ENCODE measurements at places on chromosomes 1 and 21.

- DNase-seq, result no peak
These were observed 184.8 kb downstream of the BRINP2 start for GRCh38 chr1:177355575-177355974.

DNA sequence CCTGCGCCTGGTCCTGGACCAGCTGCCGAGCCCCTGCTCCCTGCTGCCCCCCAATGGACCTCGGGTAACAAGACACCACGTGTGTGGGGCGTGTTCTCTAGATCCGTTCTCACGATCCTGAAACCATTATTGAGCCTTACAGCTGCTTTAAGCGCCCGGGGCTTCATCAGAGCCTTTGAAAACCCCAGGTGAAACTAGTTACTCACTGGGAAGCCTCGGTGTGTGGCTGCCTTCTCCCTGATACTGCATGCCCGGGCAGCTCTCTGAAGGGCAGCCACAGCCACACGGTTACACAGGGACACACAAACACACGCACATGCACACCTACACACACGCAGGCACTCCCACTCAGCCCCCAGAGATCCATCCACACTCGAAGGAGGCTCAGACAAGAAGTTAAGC is 5.3 kb downstream of the HES2 start:
- peak; percentile 70 for DNase-seq

- DNase-seq, result no peak
These were observed 135.5 kb downstream of the ESRRG start for GRCh38 chr1:216587715-216588114.

DNA sequence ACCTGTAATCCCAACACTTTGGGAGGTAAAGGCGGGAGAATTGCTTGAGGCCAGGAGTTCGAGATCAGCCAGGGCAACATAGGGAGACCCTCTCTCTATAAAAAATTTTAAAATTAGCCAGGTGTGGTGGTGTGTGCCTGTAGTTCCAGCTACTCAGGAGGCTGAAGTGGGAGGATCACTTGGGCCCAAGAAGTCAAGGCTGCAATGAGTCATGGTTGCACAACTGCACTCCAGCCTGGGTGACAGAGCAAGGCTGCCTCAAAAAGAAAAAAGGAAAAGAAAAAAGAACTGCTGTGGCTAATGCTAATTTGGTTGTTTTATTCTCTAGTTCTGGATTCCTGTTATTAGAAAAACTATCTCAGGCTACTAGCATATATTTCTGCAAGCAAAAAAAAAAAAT is 29.8 kb downstream of the DBT start:
- DNase-seq, result peak; percentile 10

DNA sequence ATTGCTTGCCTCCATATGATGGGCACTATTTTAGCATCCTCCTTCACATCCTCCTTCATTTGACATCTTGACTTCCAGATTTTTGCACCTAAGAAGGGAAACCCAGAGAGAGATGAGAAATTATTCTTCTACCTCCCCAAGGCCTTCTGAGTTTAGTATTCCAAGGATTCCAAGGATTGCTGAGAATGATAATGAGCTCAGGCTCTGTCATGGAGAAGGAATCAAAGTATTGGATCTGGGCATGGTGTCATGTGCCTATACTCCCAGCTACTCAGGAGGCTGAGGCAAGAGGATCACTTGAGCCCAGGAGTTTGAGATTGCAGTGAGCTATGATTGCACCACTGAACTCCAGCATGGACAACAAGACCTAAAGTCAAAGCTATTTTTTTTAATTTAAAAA is 26.6 kb upstream of the ZNF281 start:
- no peak for DNase-seq

- no peak for DNase-seq
These were observed 105.4 kb downstream of the MAP3K21 start for GRCh38 chr1:233432916-233433315.

DNA sequence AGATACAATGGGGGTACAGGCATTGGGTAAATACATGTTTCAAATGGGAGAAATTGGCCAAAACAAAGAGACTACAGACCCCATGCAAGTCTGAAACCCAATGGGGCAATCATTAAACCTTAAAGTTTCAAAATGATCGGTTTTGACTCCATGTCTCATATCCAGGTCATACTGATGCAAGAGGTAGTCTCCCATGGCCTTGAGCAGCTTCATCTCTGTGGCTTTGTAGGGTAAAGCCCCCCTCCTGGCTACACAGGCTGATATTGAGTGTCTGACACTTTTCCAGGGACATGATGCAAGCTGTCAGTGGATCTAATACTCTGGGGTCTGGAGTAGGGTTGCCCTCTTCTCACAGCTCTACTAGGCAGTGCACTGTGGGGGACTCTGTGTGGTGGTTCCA is 286.1 kb downstream of the LRRIQ3 start:
- no peak for DNase-seq

GRCh38 chr1:98402860-98403259 is 258.7 kb upstream of the SNX7 start:
- DNase-seq, result no peak

DNA sequence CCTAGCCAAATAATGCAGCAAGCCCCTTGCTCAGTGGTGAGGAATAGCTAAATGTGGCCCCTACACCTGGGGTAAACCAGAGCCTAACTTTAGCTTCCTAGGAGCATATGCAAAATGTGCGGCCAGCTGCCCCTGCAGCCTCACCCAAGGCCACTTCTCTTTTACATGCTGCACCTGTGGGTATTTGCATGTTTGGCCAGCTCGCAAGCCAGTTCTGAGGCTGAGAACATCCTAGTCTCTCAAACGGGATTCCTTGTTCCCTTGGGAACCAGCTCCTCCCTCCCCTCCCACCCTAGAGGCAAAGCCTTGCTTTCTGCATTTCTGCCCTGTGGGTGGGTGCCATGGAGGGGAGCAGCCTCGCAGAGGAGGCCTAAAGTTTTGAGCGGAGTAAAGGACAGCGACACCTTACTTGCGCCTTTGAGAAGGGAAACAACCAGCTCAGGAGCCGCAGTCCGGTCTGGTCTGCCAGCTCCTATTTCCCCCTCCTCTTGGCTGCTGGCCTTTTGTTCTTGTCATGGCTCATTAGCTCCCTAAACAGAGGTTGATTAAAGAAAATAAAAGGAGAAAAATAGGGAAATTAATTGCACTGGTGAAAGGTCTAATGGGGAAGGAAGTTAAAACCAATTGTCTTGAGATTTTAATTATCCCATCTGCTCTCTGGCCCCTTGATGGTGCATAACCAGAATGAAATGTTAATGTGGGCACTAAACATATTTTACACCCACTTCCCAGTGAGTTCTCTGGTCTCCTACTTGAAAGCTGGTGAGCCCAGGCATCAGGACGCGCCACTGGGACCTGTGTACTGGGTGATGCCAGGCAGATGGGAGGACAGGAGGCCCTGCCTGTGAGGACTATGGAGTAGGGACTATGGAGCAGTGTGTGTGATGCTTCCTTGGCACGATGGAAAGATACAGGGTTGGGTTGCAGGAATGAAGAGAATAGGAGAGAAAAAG is 68.7 kb downstream of the TEX35 start:
- no peak for DNase-seq

- no peak for DNase-seq
These were observed 157.1 kb downstream of the PTPRU start for GRCh38 chr1:29393451-29393826.

- DNase-seq, result no peak
These were observed 18.0 kb downstream of the LPGAT1 start for GRCh38 chr1:211812584-211812983.

DNA sequence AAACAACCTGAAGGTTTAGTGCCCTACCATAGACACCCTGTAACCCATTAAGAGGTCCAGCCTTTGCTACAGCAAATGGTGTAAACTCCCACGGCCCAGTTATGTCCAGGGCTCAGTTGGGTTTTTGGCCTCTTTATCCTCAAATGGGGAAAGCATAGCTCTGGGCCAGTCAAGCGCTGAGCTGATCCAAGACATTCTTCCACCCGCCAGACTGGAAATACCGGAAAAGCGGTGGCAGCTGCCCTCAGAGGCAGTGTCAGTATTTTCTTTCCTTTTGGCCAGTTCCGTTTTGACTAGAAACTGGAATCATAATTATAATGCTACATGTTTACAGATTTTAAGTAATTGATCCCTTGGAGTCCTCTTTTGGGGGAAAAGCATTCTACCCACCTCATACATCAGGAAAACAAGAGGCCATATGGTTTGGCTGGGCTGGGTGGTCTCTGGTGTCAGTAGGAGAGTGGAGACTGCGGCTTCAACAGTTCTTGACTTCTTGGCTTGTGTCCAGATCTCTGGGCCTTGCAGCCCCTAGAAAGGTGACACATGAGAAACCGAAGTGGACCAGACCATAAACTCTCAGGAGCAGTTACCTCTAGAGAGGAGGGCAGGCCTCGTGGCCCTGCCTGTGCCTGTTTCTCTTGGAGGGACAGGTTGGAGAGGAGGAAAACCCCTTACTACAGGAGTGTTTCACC is 30.2 kb upstream of the CLDN14 start:
- DNase-seq, result no peak

DNA sequence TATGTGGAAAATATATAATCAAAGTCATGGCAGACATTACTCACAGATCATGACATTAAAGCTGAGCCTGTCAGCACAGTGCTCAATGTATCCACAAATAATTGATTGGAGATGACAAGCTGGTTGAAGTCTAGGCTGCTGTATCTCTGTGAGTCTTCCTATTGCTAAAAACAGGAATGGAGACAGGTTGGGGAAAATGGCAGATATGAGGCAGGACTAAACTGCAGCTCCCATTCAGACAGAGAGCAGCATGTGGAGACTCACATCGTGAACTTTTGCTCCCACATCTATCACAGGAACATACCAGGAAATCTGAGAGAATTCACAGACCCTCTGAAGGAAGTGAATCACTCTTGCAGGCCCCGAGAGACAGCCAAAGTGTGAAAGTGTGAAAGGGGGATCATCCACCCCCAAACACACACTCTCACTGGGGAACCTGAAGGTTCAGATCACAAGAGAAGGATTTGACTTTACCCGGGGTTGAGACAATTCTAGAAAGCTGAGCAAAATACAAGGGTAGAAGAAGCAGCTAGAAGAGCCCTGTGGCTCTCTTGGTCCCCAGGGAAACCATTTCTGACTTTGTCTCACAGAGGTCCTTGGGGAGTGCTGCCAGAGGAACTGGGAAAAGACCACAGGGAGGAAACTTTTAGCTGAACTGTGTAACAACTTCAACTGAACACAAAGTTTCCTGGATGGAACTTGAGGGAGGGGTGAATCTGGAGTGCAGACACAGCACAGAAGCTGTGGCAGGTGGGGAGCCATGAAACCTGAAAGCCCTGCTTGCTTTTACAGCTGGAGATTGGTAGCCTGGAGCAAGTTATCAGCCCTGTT is 173.4 kb downstream of the S1PR1 start:
- no peak for DNase-seq

- no peak for DNase-seq
These were observed 140.2 kb upstream of the FGGY start for GRCh38 chr1:59156526-59157199.

Measured in stimulated activated CD4-positive, alpha-beta T cell treated with anti-CD3 and anti-CD28 coated beads, Interleukin-15, amount 100 ng/mL, for 24 hours (primary cell).